NCI-H2081 treated with DMSO at 0.1 percent for 48 hours (cell line): ENCODE measurements at places on chromosomes 5 and 9.

GRCh38 chr5:142701673-142702311, 15.9 kb upstream of the FGF1 start:
- DNase-seq: no peak

- peak; percentile 9 for DNase-seq
Measured at GRCh38 chr5:93621327-93621798, 38.3 kb downstream of the NR2F1 start.

GRCh38 chr5:43256261-43256966, 56.8 kb downstream of the HMGCS1 start:
- DNase-seq: no peak

DNA sequence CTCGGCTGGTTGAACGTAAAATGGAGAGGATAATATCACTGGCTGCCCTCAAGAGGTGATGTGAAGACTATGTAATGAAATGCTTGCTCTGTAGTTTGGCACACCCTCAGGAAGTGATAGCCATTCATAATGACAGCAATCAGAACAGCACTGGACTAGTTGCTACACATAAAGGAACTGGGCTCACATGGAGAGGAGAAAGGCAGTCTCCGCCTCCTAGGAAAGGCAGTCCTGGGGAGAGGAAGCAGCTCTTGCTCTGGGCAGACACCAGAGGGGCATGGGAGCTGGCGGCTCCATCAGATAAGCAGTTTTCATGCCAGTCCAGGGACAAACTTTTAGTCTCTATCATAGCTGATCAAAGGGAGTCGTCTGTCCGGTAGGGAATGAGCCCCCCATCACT, 46.9 kb downstream of the ARHGEF37 start:
- DNase-seq: no peak

DNA sequence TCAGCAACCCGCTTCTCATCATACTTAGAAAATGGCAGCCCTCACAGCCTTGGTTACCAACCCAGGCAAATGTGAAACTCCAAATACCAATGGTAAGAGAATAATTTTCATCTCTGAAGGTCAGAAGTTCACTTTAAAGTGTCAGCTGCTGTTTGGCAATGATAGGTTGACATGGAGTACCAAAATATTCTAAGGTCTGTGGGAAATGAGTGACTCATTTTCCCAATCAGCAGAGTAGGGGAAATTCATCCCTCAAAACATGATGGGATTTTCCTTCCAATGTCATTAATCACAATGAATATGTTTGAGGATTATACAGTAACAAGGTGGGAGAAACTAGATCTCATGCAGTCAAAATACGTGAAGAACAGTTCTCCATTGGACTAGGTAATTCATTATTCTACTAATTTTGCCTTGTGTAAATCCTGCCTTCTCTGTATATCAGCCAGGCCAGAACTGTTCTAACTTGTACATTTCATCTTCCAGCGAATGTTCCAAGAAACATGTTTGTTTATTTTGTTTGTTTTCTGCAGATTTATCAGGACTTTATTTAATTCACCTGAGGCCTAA, 53.1 kb upstream of the ERBIN start:
- no peak for DNase-seq

- DNase-seq: no peak
Measured at GRCh38 chr9:81530846-81531245, 158.5 kb downstream of the TLE1 start.

DNA sequence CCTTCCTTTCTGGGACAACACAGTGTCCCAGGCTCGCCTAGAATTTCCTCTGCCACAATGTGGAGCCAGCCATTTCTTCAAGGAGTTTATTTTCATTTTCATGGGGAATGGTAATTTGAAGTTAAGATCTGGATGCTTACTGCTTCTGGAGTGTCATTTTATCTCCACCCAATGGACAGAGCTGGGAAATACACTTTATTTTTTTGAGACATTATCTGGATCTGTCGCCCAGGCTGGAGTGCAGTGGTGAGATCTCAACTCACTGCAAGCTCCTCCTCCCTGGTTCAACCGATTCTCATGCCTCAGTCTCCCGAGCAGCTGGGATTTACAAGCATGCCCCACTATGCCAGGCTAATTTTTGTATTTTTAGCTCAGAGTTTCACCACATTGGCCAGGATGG, 12.7 kb upstream of the THG1L start:
- DNase-seq: no peak

DNA sequence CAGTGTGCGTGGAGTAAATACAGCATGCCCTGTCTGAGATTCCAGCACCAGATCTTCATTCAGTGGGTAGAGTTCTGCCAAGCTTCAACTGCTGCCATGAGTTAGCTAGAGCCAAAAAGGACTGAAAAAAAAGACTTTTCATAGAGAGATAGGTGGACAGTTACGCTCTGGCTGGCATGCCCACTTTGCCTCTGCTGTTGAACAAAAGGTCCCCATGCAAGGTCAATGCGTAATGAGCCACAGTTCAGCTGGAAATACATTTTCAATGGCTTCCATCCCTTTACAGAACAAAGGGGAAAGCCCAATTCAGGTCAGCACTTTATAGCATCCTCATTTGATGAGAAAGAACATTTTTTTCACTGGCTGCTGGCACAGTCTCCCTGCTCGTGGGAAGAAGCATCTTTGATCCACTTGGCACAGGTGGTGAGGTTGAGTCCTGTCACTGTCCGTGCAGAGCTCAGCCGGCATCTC, 86.9 kb upstream of the ERCC6L2 start:
- DNase-seq: no peak

- no peak for DNase-seq
Measured at GRCh38 chr5:88145221-88145610, 123.4 kb downstream of the TMEM161B start.

- DNase-seq: no peak
Measured at GRCh38 chr5:112885001-112885400, 23.9 kb downstream of the SRP19 start.

DNA sequence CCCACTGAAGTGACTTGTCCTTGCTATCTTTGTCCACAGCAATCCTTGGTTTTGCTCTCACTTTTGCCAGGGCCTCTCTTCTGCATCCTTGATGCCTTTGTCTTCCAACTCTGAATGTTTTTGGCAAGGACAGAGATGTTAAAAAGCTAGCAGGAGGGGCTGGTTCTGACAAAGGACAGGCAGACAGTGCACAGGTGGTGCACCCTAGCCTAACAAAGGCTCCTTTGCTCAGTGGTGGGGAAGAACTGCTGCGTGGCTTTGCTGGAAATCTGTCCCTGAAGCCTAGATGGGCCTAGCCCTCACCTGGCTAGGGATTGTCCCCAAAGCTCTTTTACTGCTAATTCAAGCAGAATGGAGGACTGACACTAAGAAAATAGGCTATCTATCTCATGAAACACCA, 233.5 kb downstream of the MAN2A1 start:
- DNase-seq: no peak

DNA sequence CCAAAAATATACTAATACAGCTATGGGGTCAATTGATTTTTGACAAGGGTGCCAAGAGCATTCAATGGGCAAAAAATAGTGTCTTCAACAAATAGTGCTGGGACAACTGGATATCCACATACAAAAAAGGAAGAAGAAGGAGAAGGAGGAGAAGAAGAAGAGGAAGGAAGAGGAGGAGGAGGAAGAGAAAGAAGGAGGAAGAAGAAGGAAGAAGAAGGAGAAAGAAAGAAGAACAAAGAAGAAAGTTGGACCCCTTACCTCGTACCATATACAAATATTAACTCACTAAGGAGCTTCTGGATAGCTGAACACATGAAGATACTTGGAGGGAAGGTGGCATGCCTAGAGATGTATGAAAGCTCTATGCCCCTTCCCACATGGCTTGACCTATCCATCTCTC, 17.2 kb upstream of the DELE1 start:
- no peak for DNase-seq

DNA sequence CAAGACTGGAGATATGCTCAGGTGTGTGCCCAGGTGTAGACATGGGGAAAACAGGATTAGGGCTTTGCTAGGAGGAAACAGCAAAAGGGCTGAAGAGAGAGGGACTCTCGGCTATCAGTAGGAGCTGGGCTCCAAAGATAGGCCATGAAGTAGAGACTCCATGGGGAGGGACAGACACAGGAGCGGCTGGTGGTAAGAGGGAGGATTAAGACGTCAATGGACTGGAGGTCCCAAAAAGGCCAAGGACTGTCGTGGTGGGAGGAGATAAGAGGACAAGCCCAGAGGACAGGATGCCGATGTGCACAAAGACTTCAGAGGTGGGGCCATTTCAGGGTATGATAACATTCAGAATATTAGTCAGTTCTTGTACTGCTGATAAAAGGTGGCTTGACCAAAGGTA, 93.1 kb downstream of the SAXO1 start:
- no peak for DNase-seq

- no peak for DNase-seq
Measured at GRCh38 chr9:1267581-1267980, 217.4 kb downstream of the DMRT2 start.

DNA sequence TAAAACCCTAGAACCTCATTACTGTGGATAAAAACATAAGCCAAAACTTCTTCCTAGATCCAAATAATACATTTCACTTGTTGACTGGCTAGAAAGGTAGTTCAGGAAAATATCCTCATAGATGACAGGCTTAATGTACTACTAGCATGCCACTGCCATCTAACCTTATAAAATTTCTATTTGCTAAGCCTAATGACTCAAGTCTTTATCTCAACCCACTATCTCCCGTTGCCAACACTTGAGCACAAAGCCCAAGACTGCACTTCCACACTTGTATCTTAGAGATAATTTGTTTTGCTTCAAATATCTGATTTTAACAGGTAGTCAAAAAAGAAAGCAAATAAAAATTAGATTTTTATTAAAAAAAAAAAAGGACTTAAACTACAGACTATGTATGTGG, 42.7 kb downstream of the FBXL17 start:
- no peak for DNase-seq

DNA sequence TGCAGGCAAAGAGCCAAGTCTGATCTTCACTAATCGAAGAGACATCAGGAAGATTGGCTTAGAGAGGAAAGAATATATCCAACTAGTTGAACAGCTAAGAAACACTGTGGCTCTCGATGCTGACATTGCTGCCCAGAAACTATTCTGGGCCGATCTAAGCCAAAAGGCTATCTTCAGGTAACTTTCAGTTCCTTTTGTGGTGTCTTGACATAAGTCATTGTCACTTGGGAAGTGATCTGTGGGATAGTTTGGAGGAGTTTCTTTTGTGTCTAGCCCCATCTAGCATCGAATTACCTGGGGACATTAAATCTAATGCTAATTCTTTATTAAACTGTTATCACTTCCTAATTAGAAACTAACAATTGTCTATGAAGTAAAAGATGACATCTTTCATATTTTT, 24.0 kb downstream of the VLDLR start:
- no peak for DNase-seq

GRCh38 chr5:28603869-28604268, 1565.5 kb upstream of the CDH9 start:
- DNase-seq: no peak

DNA sequence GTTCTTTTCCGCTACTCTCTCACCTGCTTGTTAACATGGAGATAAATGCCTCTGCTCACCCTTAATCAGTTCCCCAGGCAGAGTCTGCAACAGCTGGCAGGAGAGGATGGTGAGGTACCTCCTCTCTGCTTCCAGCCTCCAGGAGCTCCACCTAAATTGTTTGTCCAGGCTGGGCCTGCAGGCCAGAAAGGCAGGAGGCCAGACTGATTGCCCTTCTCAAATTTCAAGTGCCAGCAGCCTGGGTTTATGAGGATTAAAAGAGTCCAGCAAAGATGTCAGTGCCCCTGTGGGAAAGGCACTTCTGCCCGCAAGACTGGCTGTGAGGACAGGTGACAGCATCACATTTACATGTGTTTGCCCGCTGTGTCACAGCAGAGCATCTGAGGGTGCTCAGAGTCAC, 19.8 kb downstream of the CORO2A start:
- peak; percentile 77 for DNase-seq

GRCh38 chr5:79575996-79576395, 36.2 kb upstream of the TENT2 start:
- DNase-seq: no peak

GRCh38 chr9:86413971-86414880, 60.0 kb upstream of the TUT7 start:
- DNase-seq: no peak

- DNase-seq: no peak
Measured at GRCh38 chr9:28212979-28213378, 639.7 kb upstream of the C9orf72 start.

GRCh38 chr5:176536132-176536901, 885 bp downstream of the RNF44 start:
- DNase-seq: no peak

- DNase-seq: no peak
Measured at GRCh38 chr5:140298183-140298601, 4.7 kb downstream of the PFDN1 start.

GRCh38 chr9:109471475-109472393, 26.4 kb downstream of the PTPN3 start:
- DNase-seq: peak; percentile 1

- DNase-seq: no peak
Measured at GRCh38 chr5:173881811-173882575, 6.2 kb upstream of the CPEB4 start.

- no peak for DNase-seq
Measured at GRCh38 chr5:160463740-160464465, 42.2 kb downstream of the PTTG1 start.

DNA sequence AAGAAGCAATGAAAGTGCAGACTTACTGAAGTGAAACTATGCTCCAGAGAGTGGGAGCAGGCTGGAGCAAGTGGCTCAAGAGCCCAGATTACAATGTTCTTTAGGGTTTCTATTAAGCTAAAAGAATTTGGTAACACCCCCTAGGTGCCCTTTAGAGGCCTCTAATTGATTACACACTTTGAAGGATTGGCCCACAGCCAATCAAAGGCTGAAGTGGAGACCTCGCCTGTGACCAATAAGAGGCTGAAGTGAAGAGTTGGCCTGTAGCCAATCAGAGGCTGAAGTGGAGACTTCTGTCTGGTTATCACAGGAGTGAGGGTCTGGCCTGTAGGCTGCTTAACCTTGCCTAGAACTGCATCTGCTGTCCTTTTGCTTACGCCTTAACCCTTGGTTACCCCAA, 46.7 kb upstream of the SPATA31C2 start:
- no peak for DNase-seq

DNA sequence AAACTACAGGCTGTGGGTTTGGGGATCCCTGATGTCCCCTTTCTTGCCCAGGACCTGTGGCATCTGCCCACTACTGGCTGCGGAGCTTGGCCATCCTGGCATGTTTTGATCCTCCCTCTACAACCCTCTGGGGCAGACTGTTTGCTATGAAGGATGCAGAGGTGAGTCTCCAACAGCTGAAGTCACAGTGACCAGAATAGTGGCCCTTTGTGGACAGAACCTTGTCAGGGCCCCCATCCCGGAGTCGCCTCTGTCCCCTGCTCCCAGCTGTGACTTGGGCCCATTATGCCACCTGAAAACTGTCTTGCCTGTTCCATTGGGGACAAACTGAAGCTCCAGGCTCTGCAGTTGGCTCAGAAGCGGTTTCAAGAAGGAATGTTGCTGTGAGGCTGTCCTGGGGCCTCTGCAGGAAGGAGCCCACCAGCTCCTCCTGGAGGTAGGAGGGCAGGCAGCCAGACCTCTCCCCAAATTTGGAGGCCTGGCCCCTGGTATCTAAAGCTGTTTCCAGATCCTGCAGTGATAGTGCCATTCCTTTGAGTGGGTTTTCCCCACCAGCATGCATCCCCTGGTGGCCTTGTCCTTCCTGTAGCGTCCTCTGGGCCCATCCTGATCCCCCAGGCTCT, 93.3 kb downstream of the BARX1 start:
- DNase-seq: no peak

- no peak for DNase-seq
Measured at GRCh38 chr5:33341351-33341750, 99.4 kb upstream of the TARS1 start.
